ENCODE measurements at places on chromosomes 16 and 17.

- no peak for DNase-seq
These were observed 33.8 kb upstream of the CRISPLD2 start for GRCh38 chr16:84785843-84786581.

GRCh38 chr16:56789360-56789759 is 59.4 kb downstream of the NUP93 start:
- peak; percentile 46 for DNase-seq

DNA sequence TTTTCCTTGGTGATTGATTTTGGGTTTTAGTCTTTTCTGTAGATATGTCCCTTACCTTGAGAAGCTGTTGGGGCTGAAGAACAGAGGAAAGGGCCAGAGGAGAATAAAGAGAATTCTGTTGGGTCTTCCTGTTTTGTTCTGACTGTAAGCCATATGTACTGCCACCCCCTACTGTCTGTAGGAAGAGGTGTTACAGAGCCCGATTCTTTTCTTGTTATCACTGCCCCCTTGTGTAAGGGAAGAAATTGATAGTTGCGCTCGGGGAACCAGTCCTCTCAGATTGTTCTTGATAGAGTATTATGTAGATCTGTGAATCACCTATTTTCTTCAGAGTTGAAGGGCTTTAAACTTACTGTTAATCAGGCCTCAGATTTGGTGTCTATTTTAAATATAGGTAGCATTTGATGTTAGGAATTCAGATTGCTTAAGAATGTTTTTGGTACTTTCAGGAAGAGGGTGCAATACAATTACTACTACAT is 2.4 kb downstream of the TANC2 start:
- peak; percentile 93 for DNase-seq

GRCh38 chr16:1961651-1962067 is 2.3 kb downstream of the NDUFB10 start:
- DNase-seq, result no peak

DNA sequence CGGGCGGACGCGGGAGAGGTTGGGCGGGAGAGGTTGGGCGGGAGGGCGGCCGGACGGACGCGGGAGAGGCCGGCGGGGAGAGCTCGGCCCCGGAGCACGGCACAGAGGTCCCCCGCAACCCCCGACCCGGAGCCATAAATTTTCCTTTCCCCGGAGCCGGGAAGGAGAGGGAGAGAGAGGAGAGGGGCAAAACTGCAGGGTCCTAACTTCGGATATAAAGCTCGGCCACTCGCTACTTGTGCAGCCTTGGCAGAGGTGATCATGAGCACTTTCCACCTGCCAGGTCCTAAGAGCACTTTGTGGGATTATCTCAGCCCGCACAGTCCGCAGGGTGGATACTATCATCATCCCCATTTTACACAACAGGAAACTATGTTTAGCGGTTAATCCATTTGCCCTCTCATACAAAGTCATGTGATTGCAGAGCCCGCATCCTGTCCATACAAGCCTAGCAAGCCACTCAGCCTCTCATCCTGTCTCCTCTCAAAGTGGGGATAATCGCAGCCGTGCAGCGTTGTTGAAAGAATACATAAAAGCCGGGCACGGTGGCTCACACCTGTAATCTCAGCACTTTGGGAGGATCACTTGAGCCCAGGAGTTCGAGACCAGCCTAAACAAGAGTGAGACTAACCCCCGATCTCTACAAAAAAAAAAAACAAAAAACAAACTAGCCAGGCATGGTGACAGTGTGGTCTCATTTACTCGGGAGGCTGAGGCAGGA is 780 bp upstream of the DCAKD start:
- no peak for DNase-seq

DNA sequence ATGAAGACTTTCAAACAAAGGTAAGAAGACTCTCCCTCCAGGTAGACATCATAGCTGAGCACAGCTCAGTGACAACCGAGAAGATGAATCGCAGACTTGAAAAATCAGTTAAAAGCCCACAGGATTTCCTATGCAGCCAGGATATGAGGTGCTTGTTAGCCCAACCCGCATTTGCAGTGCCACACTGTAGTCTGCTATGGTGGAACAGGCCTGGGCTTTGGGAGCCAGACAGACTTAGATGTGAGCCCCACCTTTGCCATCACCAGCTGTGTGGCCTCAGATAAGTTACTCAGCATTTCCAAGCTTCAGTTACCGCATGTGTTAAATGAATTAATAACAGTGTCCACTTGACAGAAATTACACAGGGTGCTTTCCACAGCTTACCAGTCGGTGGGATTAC is 204.4 kb upstream of the HS3ST3A1 start:
- no peak for DNase-seq

GRCh38 chr16:87949071-87949744 is 2.0 kb upstream of the BANP start:
- no peak for DNase-seq

GRCh38 chr16:29825145-29826044 is 5.1 kb downstream of the MVP start:
- no peak for DNase-seq

DNA sequence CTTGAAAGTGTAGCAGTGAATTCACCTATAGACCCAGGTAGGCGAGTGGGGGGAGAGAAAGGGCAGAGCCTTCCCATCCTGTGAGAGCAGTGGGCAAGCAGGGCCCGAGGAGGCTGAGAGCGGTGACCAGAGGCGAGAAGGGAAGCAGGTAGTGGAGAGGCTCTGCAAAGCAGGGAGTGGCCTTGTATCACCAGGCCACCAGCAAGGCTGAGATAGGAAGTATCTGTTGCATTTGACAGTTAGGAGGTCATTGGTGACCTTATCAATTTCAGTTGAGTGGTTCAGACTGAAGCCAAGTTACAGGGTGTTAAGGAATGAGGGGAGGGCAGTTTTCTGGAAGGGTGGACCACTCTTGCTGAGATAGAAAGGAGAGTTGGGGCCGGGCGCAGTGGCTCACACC is 10.7 kb upstream of the HSD3B7 start:
- DNase-seq, result no peak

Measured in HTR-8/SVneo (cell line).